ENCODE measurements at places on chromosomes 12 and 14.

- no peak for DNase-seq
These were observed 405.1 kb upstream of the FOXG1 start for GRCh38 chr14:28361486-28361885.

GRCh38 chr12:51951843-51952722 lies 584 bp downstream of the ACVR1B start:
- no peak for DNase-seq

DNA sequence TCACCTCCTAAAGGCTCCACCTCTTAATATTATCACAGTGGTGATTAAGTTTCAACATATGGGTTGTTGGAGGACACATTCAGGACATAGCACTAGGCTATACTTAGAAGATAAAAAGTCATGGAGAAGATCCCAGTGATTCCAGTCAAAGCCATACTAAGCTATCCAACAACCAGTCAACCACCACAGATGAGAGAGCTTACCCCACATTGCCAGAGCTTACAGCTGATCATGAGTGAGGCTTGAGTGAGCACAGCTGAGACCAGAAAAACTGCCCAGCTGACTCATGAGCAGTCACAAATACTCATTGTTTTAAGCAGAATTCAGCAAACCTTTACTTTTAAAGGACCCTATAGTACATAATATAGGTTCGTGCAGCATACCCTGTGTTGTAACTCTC lies 85.1 kb downstream of the DRAM1 start:
- no peak for DNase-seq

- DNase-seq: no peak
These were observed 420.5 kb downstream of the ZFP36L1 start for GRCh38 chr14:68372368-68372767.

GRCh38 chr14:26174395-26174794 lies 423.4 kb downstream of the NOVA1 start:
- DNase-seq: no peak

DNA sequence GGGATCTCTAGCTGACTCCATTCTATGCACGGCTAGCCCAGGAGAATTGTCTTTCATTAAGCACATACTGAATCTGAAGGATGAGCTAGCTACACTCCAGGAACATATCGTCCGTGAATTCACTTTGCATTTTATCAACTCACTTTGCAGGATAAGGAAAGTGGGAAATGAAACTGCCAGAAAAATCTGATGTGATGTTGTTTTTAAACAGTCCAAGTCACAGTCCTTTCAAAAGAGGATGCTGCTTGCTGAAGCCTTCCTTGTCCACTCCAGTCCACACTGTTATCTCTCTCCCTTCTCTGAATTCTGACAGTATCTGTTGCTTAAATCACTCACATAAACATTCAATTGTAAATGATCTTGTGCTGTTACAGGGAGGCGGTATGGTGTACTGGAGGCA lies 12.7 kb upstream of the TMCC3 start:
- no peak for DNase-seq

All from BJ (cell line).